ENCODE measurements at places on chromosomes 7 and 10.

- no peak for DNase-seq
These were observed 426.5 kb upstream of the NFE2L3 start for GRCh38 chr7:25725451-25725850.

DNA sequence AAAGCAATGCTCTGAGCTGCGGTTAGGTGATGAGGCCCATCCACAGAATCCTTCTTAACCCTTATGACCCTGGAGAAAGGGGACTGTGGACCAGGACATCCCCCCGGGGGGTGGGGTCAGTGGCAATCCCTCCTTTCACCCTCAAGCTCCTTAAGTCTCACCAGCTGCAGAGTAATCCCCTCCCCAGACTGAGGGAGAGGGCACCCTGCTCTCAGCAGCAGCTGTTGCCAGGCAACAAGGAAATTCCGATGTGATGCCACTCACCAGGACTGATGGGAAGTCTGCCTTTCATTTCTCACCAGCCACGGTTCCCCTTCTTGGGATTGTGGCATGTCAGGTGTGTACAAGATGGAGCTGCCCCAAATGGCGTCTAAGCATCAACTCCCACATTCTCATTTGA lies 129.6 kb downstream of the DOCK1 start:
- DNase-seq: no peak

- no peak for DNase-seq
These were observed 25.5 kb upstream of the SLC29A3 start for GRCh38 chr10:71293446-71294084.

DNA sequence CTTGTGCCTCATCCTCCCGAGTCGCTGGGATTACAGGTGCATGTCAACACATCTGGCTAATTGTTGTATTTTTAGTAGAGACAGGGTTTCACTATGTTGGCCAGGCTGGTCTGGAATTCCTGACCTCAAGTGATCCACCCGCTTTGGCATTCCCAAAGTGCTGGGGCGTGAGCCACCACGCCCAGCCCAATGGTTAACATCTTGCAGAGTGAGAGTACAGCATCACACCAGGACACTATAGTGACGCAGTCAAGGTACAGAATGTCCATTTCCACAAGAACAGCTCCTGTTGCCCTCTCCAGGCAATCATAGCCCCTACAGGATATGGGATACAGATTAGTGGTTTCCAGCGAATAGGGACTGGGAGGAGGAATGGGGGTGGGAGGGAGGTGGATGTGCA lies 34.0 kb downstream of the MYO1G start:
- no peak for DNase-seq

GRCh38 chr7:110407242-110407641 lies 683.7 kb upstream of the LRRN3 start:
- DNase-seq: no peak

DNA sequence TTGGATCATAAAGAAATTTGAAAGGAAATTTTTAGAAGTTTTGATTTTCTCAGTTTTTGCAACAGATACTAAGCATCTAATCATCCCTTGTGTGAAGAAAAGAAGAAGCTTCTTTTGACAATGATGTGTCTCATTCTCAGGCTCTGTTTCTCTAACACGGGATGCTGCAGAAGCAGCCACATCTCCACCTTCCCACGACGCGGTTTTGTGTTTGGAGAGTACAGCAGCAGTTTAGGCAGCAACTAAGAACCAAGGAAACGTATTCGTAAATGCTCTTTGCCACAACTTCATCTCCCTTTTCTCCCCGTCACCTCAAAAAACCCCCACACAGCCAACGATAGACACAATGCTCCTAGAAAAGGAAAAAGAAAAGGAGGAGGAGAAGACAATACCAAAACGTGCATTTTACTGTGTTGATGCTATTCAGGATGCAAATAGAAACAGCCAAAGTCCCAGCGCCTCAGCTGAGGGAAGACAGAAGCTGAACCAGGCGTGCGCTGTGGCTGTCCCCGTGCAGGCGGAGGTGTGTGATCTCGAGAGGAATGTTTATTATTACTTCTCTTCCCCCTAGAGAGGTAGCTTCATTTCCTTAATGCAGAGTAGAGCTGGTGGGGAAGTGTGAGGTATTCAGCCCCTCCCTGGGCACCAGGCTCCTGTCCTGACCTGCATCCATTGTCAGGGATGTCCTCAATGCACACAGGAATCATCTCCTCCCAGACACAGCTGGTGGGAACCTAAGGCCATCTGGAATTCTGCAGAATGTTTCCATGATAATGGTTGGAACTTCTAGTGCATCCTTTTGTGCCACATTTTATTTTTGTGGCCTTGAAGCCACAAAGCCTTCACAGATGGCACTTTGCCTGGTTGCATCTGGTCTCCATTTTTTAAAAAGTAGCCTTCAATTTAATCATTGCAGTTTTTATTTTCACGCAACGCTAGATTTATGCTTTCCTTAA lies 174.6 kb upstream of the KLF6 start:
- no peak for DNase-seq

DNA sequence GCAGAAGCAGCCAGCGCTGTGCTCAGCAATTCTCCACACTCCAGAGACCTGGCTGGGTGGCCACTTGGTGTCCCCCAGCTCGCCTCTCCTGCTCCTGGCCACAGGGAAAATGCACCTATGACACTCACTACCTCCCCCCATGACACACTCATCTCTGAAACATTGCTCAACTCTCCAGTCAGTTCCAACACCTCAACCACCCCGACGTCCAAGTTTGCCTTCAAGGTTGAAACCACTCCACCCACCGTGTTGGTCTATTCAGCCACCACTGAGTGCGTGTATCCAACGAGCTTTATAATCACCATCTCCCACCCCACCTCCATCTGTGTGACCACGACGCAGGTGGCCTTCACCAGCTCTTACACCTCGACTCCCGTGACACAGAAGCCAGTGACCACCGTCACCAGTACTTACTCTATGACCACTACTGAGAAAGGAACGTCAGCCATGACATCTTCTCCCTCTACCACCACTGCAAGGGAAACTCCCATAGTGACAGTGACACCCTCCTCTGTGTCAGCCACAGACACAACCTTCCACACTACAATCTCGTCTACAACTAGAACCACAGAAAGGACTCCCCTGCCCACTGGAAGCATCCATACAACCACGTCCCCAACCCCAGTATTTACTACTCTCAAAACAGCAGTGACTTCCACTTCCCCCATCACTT lies 2.7 kb downstream of the MUC3A start:
- DNase-seq: no peak

GRCh38 chr10:4450981-4451908 lies 374.8 kb upstream of the AKR1E2 start:
- DNase-seq: peak; percentile 97

DNA sequence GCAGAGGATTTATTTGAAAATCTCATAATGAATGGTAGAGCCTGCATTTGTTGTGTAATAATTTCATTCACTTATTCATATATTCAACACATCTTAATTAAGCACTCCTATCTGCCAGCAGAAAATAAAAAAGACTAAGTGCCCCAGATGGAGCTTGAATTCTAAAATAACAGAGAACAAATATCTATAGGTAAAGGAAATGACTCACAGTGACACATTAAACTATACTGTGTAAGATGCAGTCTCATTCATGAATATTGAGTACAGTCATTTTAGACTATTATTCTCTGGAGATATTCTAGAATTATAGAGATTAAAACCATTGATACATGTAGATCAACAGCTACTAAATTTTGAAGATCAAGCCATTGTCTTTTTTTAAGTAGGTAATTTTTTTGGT lies 72.1 kb downstream of the PTPRZ1 start:
- DNase-seq: no peak

- DNase-seq: no peak
These were observed 29.0 kb downstream of the CUL1 start for GRCh38 chr7:148727501-148728278.

DNA sequence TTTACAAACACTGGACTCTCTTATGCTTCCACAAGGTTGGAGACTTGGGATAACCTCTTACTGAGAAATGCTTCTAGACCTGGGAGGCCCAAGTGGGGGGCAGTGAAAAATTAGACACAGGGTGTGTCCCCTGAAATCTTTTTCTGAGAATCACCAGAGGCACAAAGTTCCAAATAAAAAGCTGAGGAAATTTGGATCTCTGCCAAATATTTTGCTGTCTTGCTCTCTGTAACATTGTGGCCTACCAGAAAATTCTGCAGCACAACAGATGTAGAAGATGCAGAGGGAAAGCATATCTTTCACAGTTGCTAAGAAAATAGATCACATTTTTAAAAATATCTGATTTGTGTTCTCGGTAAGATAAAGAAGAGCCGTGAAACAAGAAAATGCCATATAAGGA lies 849.4 kb downstream of the CCSER2 start:
- no peak for DNase-seq

GRCh38 chr7:24701261-24702235 lies 55.7 kb downstream of the GSDME start:
- DNase-seq: no peak

DNA sequence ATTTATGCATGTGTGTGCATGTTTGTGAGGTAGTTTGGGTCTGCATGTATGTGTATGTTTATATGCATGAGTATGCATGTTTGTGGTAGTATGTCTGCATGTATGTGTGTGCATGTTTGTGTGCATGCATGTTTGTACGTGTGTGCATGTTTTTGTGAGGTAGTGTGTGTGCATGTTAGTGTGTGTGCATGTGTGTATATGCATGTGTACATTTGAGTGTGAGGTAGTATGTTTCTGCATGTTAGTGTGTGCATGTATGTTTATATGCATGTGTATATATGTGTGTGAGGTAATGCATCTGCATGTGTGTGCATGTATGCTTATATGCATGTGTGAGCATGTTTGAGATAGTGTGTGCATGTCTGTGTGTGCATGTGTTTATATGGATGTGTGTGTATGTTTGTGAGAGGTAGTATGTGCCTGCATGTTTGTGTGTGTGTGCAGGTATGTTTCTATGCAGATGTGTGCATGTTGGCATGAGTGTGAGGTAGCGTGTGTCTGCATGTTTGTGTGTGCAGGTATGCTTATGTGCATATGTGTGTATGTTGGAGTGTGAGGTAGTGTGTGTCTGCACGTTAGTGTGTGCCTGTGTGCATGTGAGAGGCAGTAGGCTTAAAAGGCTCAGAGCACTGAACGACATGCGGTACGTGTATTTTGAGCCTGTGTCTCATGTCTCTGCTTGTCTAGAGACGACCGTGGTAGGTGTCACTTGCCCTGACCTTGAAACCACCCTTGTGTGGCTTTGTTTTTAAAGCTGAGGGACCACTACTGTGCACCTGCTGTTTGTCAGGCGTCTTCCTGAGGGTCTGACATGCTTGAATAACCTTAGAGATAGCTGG lies 43.7 kb downstream of the PFKP start:
- DNase-seq: no peak

DNA sequence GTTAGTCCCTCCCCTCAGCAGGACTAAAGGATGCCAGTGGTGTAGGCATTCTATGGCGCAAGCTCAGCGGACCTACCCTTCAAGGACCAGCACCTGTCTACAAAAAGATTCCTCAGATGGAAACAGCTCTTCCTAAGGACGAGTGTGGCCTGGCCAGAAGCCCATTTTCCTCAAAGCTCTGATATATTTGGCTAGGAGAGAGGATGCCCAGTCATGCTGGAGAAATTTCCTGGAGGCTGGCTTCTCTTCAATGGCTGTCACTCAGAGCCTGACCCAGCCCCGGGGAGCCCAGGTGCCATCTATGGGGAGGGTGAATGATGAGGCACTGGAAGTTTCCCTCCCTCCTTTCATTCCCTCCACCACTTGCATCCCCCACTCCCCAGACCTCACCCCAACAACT lies 111.5 kb downstream of the PLXNA4 start:
- no peak for DNase-seq

GRCh38 chr10:326350-326749 lies 191.1 kb downstream of the ZMYND11 start:
- no peak for DNase-seq

DNA sequence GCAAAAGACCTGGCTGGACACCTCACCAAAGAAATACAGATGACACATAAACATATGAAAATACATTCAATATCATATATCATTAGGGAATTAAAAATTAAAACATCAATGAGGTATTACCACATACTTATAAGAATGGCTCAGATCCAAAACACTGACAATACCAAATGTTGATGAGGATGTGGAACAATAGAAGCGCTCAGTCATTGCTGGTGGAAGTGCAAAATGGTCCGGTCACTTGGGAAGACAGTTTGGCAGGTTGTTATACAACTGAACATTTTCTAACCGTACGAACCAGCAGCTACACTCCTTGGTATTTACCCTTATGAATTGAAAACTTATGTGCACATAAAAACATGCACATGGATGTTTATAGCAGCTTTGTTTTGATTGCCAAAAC lies 38.5 kb downstream of the ZMYND11 start:
- no peak for DNase-seq

- DNase-seq: no peak
These were observed 11.2 kb downstream of the SDHAF3 start for GRCh38 chr7:97128736-97129135.

GRCh38 chr7:107165341-107165740 lies 3.5 kb upstream of the HBP1 start:
- DNase-seq: no peak

- no peak for DNase-seq
These were observed 48.9 kb downstream of the SNX10 start for GRCh38 chr7:26340476-26341018.

DNA sequence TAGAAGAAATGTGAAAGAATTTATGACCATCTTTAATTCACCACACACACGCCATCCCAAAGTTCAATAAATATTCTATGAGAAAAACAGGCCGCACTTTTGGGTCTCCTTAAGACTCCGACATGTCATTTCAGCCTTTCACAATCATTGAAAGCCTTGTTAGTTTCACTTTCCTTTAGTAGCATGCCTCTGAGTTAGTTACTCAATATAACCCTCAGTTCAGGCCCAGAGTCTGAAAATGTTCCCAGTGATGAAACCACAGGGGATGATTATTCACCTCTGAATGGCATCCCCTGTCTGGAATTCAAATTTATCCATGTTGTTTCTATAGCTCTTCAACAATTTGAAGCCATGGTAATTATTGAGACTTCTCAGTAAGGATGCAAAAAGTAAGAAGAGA lies 278.1 kb upstream of the NRP1 start:
- DNase-seq: no peak

DNA sequence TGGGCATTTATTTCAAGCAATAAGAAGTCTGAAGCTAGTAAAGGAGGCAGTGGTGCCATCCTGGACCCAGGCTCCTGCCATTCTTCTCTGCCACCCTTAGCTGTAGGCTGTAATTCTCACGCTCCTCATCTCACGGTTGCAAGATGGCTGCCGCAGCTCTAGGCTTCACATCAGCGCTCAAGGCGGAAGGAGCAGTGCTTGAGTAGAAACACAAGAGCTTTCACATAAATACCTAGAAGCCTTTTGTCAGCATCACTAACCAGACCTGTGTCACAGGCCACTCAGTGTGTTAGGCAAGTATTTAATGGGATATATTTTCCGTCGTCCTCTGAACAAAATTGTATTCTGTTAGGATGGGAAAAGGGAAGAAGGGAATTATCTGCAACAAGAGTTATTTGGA lies 118.9 kb upstream of the KLF14 start:
- DNase-seq: no peak

- no peak for DNase-seq
These were observed 47.8 kb downstream of the BZW2 start for GRCh38 chr7:16693601-16694318.
